ENCODE measurements at places on chromosomes 4 and X.

DNA sequence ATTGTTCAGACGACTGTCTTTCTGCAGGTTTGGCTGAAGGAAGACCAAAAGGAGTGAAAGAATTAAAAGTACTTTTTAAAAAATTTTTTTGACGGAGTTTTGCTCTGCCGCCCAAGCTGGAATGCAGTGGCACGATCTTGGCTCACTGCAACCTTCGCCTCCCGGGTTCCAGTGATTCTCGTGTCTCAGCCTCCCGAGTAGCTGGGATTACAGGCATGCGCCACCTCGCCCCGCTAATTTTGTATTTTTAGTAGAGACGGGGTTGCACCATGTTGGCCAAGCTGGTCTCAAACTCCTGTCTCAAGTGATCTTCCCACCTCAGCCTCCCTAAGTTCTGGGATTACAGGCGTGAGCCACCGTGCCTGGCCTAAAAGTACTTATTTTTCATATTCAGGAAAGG, 86.3 kb downstream of the ITIH6 start:
- no peak for DNase-seq

DNA sequence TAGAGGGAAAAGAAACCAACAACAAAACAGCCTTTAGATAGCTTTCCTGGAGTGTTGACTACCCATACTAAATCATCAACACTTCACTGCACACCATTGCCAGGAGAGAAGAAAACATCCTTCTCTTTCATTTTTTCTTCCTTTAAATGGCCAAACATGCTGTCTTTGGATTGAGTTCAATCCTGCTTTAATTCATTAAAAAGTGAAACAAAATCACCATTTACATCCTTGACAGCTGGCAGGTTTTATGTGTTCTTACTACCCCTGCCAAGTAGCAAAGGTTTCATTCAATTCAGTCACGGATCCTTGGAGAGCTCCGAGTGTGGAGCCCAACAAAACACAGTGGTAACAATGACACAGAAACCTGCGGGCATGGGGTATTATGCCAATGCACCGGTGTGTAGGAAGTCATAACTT, 568.3 kb downstream of the ANKRD50 start:
- DNase-seq, result no peak

- DNase-seq, result no peak
These were observed 41.9 kb upstream of the SLC4A4 start for GRCh38 chr4:71296945-71297344.

GRCh38 chrX:71131510-71131909, 13.1 kb downstream of the MED12 start:
- DNase-seq, result no peak

GRCh38 chr4:16827794-16828724, 70.4 kb downstream of the LDB2 start:
- DNase-seq, result no peak

DNA sequence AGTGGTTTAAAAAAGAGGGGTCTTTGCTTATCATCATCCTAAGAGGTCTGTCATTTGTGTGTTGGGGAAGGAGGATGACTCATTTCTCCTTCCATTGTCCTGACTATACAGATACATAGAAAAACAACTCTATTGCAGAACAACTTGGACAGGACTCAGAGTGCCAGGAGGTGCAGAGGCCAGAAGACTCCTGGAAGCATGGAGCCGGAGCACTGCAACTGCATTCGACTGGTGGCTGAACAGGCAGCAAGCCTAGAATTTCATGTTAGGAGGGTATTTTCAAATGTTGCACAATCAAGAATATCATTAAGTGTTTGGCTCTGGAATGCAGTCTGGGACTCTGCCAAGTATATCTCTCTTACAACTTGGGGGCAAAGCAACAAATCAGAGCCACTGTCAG, 35.0 kb upstream of the MAML3 start:
- DNase-seq, result no peak

DNA sequence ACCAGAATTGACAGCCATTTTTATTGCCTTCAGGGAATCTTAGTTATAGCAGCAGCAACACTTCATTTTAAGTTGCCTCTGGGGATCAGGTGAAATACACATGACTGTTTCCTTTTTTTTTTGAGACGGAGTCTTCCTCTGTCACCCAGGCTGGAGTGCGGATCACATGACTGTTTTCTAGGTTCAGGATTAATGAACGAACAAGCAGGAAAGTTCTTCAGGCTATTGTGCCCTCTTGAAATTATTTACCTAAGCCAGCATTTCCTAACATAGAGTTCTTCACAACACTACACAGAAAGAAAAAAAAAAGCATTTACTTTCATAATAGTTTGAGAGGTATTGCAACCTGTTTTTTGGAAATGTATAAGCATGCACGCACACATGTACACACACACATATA, 2032.8 kb downstream of the PCDH7 start:
- DNase-seq, result no peak

DNA sequence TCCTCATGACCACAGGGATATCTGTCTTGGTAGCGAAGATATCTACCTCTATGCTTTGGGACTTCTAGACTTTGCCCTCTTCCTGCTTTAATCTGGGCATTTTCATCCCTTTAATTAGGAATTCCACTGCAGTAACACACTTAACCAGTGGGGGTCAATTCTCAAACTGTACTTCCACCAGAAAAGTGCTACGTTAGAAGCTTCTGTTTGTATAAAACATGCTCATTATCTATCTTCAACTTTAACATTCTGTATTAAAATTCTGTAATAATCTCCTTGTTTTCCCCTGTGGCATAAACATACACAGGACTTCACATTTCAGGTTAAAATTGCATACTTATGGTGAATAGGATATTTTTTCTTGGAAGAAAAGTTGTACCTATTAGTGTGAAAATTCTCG, 105.6 kb downstream of the AMMECR1 start:
- DNase-seq, result no peak

GRCh38 chr4:25782482-25782881, 80.3 kb downstream of the SEL1L3 start:
- DNase-seq, result no peak

DNA sequence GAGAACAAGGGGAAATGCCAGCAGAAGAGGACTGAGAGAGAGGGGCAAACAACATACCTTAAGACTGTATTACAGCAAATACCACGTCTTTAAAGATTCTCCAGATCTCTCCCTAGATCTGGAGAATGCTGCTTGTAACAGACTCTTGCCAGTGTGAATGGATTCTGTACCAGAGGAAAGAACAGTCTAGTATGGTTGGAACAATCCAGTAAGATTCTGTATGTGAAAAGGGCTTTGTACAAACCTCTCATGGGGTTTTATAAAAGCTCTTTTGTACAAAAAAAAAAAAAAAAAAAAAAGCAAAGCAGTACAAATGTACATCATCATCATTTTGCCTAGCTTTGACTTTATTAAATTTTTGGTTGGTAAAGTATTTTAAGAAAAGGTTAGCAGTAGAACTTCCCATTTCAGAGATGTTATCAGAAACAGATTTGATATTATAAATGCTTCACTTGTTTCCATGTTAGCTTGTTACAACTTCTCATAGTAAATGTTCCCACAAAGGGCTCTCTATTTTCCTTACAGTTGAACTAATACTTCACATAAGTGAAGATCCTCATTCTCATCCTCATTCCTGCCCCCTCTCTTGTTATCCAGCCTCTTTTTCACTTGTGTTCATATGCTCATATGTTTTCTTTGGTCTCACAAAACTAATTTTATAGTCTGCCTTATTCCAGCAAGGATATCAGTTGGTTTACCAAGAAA, 144.2 kb downstream of the EDA start:
- DNase-seq, result no peak

GRCh38 chrX:17779434-17779833, 42.1 kb downstream of the SCML1 start:
- DNase-seq, result no peak

DNA sequence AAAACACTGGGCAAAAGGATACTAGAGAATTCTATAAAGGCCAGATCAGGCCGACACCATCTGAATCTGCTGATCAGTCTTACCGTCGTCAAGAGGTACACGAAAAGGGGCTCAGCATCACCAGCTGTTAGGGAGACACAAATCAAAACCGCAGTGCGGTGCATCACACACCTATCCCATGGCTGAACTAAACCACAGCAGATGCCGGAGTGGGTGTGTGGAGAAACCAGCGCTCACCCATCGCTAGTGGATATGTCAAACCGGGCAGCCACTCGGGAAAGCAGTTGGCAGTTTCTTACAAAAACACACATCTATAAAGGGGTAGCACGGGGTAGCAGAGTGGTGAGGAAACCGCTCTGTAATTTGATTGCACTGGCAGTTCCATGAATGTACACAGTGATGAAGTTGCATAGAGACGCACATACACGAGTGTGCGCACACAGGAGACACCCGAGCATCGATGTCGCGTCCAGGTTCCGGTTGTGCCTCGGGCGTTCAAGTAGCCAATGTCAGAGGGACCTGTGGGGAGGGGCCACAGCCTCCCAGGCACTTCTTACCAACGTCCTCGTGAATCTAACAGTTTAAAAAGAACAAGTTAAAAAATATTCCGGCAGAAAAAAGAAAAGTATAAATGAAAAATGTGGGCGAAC, 23.1 kb upstream of the CCNQ start:
- no peak for DNase-seq

- no peak for DNase-seq
These were observed 415.8 kb downstream of the STIM2 start for GRCh38 chr4:27276307-27277073.

DNA sequence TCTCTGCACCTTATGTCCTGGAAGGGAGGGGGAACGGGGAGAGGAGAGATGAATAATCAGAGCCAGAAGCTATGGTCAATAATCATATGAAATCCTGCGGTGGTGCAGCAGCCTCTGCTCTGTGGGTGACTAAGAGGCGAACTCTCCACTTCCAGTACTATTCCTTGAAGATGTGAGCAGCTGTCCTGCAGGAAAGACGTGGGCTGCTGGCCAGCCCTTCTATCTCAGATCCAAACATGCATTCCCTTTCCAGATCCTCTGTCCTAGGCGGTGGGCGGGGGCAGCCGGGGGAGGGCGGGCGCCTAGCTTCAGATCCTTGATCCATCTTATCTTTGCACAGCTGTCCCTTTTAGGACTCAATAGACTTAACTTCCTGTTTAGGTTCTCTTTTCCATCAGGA, 34.5 kb downstream of the SPINK2 start:
- no peak for DNase-seq

GRCh38 chrX:68865300-68865699, 36.5 kb downstream of the EFNB1 start:
- DNase-seq, result no peak

GRCh38 chrX:154046031-154046781, 26.5 kb upstream of the IRAK1 start:
- no peak for DNase-seq

GRCh38 chrX:149982310-149982709, 44.0 kb upstream of the EOLA2 start:
- DNase-seq, result no peak

DNA sequence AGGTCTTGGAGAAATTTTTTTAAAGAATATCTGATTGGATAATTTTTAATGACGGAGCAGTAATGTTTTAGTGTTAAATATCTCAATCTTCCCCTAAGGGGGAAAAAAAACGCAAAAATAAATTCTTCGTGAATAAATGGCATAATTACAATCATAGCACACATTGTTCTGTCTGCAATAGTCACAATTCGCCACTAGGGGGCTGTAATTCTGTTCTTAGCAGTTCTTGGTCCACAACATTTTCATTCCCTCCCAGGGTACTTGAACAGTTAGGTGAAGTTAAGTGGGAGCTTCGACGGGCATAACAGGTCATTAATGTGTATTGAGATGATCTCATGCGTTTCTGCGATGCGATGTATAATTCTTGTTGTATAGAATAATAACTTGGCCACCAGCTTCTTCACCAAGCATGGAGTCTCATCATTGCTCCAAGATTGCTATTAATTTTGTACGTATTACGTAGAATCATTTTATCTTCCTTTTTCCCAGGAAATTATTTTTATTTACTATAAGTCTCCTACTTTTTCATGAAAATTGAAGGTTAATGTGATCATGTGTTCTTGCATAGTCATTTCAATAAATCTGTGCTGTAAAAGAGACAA, 27.2 kb downstream of the HTR2C start:
- peak; percentile 6 for DNase-seq

- no peak for DNase-seq
These were observed 34.1 kb downstream of the ADH5 start for GRCh38 chr4:99054428-99054994.

- DNase-seq, result no peak
These were observed 979.1 kb downstream of the TECRL start for GRCh38 chr4:63430105-63430504.

Data from hematopoietic multipotent progenitor cell (in vitro differentiated cells).